NCI-H69 (cell line): ENCODE measurements at places on chromosomes 12 and 14.

DNA sequence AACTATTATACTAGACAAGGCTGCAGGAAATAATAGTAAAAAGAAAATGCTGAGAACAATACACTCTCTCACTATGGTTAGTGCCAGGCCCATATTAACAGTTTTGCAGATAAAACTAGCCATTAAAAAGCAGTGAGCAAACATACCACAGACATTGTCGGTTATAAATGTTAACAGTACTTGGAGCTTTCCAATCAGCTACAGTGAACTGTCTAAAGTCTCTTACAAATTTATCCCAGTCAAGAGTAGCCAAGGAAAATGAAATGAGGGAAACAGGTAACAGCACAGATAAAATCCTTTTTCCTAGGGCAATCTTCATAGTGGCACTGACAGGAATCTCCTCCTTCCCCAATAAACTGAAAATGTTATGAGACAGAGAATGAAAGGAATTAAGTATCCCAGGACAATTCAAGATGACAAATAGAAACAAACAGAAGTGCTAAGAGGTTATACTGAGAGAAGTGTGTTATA, 30.8 kb downstream of the PAWR start:
- DNase-seq = peak; percentile 47

GRCh38 chr12:105481392-105482300, 151.2 kb downstream of the C12orf75 start:
- DNase-seq = no peak

DNA sequence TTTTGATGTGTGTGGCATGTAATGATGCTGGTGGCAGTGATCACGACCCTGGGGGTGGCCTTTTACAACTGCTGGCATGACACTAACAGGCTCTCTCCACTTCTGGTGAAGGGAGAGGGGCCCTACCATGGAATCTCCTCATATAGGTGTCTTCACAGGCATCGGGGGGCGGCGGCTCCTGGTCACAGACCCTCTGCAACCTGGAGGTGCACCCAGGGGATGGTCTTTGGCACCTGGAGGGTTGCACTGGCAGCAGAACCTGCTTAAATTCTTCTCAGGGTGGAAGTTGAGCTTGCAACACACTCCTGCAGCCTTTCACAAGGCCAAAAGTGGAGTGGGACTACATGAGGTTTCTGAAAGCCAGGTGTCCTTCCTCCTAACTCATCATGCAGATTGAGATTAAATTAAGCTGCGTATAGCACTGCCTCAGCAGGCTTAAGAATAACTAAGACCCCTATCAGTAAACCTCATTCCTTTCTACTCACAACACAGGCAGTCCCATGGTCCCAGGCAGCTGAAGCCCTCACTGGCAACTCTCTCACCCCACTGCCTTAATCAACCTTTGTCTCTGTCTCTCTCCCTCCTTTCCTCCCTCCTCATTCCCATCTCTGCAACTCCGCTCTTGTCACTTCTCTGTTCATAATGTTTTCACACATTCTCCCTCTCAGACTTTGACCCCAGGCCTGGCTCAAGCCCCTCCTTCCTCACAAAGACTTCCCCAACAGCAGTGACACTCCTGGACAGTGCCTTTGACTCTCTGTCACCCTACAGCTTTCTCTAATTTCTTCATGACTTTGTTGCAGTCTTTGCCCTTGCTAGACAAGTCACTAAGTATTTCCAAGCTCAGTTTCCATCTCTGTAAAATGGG, 18.9 kb downstream of the NID2 start:
- no peak for DNase-seq

- no peak for DNase-seq
These were observed 2.6 kb upstream of the KRT18 start for GRCh38 chr12:52946334-52946733.

DNA sequence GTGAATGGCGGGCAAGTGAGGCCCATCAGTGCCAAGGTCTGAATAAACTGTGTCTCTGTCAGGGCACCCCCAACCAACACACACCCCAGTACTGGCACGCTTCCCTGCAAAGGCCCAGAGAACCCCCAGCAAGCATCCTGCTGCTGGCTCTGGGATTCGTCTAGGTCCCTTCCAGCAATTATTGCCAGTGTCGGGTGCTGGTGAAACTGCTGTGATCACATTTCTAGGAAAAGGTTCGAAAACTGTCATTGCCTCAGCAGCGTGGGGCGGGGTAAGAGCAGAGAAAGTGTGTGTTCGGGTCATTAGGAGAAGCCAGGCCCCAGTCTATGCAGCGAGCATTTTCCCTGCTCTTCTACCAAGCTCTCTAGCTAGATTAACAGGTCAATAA, 2.5 kb downstream of the FAM222A start:
- DNase-seq = peak; percentile 35

DNA sequence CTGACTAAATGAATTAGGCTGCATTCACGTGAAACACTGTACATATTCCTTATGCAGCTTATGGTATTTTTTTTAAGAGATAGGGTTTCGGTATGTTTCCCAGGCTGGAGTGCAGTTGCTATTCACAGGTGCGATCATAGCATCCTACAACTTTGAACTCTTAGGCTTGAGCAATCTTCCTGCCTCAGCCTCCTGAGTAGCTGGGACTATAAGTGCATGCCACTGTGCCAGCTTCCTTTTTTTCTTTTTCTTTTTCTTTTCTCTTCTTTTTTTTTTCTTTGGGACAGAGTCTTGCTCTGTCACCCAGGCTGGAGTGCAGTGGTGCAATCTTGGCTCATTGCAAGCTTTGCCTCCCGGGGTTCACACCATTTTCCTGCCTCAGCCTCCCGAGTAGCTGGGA, 35.8 kb upstream of the SPPL3 start:
- DNase-seq = no peak

- peak; percentile 53 for DNase-seq
These were observed 725 bp downstream of the RIMBP2 start for GRCh38 chr12:130715150-130715997.

DNA sequence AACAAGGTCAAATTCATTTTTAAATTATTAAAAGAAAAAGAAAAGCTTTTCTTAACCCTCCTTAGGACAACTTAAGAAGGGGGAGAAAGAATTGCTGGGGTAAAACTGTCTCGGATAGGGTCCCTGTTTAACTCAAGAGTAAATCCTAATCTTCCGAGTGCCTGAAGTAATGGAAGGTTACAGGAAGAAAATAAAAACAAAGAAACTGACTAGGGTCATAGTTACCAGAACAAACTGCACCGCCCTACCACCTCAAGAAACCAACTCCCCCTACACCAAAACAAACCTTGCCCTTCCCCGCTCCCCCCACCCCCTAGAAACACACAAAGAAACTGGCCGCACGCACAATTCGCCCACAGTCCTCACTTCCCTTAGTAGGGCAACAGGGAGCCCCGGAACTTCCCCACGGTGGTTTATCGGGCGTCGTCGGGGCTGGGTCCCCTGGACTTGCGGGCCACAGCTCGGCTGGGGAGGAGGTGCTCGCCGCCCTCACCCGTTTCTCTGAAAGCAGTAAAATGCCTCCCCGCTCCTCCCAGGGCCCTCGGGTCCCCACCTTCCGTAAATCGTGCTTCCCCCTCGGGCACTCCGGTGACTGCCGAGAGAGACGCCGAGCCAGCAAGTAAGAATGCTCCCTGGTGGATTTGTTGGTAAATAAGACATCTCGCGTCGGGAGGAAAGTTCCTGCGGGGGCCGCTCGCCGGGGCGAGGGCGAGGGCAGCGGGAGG, 2.4 kb downstream of the SINHCAF start:
- peak; percentile 99 for DNase-seq

GRCh38 chr12:92027243-92027642, 118.4 kb downstream of the BTG1 start:
- no peak for DNase-seq

- DNase-seq = no peak
These were observed 179.0 kb upstream of the KRR1 start for GRCh38 chr12:75690296-75690955.
